Psoas muscle (tissue), 8 donors: ENCODE measurements at places on chromosomes 7 and 10. TPM values are rescaled to one million over a fixed set of nuclear protein-coding genes. Genes with fewer than 3 reads are reported as not detected.
A peak's percentile ranks its signal among the peaks of the same experiment; 100 is the strongest.

SLC13A4 gene
- polyA plus RNA-seq: 0.08 TPM

DNA sequence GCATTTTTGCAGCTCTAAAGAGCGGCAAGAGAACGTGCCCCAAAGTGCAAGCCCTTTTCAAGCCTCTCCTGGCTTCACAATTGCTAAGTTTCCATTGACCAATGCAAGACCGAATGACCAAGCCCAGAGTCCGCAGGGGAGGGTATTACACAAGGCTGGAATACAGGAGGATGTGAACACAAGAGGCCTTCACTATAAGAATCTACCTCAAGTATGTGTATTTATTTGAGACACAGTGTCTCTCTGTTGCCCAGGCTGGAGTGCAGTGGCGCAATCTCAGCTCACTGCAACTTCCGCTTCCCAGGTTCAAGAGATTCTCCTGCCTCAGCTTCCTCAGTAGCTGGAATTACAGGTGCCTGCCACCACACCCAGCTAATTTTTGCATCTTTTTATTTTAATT lies 22.2 kb upstream of the TPST1 start:
- DNase-seq: no peak

GRCh38 chr10:101290881-101291280 lies 61.6 kb upstream of the LBX1 start:
- DNase-seq: no peak

- peak; percentile 42 for DNase-seq
Observed at GRCh38 chr10:24974976-24975375, 22.6 kb upstream of the PRTFDC1 start.

DNA sequence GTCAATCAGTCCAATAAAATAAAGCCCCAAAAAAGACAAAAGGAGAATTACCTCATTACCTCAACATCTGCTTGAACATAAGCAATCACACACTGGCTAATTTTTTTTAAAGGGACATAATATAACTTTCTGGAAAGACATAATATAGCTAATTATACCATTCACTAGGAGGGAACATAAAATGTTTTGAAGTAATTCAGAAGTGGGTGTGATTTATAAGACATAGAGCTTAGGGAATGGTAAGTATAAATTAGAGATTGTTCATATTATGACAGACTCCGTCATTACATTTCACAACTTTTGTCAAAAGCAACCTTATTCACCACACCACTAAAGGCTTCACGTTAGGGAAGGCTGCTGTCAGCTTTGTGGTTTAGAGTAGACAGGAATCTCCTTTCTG lies 3.8 kb downstream of the SHTN1 start:
- DNase-seq: no peak

GRCh38 chr7:25664593-25664992 lies 436.3 kb upstream of the NPVF start:
- DNase-seq: no peak

DNA sequence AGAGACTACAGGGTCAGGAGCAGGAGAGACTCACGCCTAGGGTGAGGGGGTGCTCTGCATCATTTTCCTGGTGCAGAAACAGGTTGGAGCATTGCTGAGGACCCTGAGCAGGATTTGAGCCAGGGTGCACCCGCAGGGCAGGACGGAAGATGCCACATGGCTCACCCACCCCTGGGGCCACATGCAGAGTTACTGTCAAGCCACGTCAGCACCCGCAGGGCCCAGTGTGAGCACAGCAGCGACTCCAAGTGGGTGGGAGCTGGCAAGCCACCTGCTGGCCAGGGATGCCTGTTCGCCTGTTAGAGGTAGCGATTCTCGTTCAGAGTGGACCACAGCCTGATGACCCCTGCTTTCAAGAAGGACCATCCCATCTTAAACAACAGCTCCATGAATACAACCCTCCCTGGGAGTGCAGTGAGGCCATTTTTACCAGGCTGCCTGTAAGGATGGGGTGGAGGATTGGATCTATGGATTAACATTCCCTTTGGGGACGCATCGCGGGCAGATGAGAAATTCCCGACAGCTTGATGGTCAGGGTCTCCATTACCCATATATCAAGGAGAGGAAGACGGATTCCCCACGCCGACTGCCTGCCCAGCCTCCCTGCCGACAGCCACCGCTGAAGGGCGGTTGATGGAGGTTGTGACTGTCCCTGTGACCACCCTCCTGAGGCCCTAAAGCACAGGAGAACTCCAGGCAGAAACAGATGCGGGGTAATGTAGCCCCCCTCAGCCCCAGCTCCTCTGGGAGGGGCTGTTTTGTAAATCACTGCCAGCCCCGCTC lies 101.1 kb upstream of the RET start:
- DNase-seq: peak; percentile 49
